ENCODE measurements at places on chromosomes 6 and 20.

DNA sequence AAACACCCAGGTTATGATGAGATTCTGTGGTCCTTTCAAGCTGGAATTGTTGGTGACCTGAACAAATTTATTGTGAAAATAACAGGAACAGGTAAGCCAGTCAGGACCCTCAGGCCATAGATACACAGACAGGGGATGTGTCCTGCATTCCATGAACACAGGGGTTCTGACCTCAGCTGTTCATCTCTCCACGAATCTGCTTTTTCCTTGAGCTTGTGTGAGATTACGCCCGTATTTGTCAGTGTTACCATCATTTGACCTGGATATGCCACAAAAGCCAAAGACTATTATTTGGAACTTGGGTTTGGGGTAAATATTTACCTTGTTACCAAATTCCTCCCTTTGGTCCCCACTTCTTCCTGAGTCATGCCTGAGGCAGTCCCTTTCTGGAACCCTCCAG is 288.9 kb downstream of the PREX1 start:
- no peak for DNase-seq

- DNase-seq = no peak
Measured at GRCh38 chr20:16714242-16714641, 15.6 kb upstream of the SNRPB2 start.

DNA sequence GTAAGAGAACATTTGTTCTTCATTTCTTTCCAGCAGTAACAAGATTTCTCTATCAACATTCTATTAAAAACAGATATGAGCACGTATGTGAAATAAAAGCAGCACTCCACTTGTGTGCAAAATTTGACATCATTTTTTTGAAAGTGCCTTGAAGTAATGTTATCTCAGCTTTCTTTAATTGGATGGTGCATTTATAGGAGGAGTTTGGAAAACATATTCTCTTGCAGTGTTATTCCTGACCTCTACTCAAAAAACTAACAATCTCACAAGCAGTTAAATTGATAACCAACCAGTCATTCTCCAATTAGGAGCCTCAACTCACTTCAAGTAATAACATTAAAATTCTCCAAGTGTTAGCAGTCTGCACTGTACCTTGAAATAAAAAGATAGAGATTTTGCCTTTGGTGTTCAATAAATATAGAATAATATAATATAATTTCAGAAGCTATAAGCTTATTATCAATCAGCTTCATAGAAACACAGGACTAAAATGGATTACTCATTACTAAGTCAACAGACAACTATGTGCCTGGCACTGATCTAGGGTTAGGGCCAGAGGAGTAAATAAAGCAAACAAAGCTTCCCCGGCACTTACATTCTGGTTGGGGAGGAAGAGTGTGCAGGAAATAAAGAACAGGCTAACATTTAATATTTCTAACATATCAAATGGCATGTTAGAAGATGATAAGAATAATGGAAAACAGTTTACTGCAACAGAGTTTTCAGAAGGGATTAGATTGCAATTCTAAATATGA is 149.0 kb upstream of the SGK1 start:
- DNase-seq = no peak

- DNase-seq = no peak
Measured at GRCh38 chr20:18524646-18525045, 16.9 kb downstream of the SEC23B start.

All from stimulated activated CD8-positive, alpha-beta memory T cell treated with anti-CD3 and anti-CD28 coated beads, Interleukin-7, amount 100 ng/mL, for 1 hour (primary cell).